ENCODE measurements at places on chromosomes 5 and 9. TPM values are rescaled to one million over a fixed set of nuclear protein-coding genes. Genes with fewer than 3 reads are reported as not detected.

Gene RNF44
- 53.8 TPM for total RNA-seq

GRCh38 chr5:168447808-168448207, 38.5 kb upstream of the RARS1 start:
- DNase-seq = no peak

GRCh38 chr9:33225319-33226147, 14.4 kb upstream of the SPINK4 start:
- peak; percentile 57 for DNase-seq

DNA sequence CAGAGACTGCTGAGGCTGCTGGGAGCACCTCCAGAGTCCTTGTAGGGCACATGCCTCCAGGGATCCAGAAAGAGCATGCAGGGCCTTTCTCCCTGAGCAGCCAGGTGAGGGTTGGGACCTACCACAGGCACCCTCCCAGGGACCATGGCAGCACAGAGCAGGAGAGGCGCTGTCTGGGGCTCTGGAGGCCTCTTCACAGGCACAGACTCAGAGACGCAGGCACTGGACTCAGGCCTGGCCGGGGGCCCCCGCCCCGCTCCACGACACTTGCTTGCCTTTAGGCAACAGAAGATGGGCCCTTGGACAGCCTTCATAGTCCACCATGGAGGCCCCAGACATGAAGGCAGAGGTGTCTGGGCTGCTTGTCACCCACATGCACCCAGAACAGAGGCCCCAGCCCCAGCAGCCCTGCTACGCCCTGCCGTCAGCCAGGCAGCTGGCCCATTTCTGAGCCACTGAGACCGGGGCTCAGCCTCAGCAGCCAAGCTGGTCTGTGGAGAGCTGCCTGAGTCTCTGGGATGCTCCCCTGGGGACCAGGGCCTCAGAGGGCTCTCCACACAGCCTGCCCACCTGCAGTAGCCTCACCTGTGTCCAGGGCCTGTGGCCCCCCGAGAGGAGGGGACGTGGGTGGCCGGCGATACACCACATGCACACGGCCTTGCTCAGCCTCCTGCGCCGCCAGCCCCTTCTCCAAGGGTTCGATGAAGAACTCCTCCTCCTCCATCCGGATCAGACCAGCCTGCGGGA, 72.8 kb downstream of the ADAMTS2 start:
- no peak for DNase-seq

GRCh38 chr9:127336086-127336485, 60.9 kb upstream of the SLC2A8 start:
- no peak for DNase-seq
